Stimulated activated CD4-positive, alpha-beta T cell treated with anti-CD3 and anti-CD28 coated beads, Interleukin-15, amount 100 ng/mL, for 48 hours (primary cell): ENCODE measurements at places on chromosomes 7 and 10.

- DNase-seq = no peak
Observed at GRCh38 chr7:154912871-154913637, 89.9 kb downstream of the PAXIP1 start.

DNA sequence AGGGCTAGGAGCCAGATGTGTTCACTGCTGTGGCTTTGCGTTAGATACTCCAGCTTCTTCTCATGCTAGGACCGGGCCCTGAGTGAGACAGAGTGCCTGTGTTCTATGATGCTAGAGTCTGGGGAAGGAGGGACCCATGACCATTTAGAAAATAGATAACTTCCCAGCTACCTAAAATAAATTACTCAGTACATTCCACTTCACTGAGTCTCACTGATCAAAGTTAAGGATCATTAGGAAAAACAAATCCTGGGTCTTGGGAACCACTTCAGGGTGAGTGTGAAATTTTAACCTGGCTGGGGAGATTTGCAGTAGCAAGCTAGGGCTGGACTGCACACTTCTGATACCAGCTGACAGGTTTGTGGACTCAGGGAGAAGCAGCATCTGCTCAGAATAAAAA is 138.1 kb downstream of the EMX2 start:
- no peak for DNase-seq

- DNase-seq = no peak
Observed at GRCh38 chr10:69456880-69457693, 5.8 kb downstream of the TSPAN15 start.

DNA sequence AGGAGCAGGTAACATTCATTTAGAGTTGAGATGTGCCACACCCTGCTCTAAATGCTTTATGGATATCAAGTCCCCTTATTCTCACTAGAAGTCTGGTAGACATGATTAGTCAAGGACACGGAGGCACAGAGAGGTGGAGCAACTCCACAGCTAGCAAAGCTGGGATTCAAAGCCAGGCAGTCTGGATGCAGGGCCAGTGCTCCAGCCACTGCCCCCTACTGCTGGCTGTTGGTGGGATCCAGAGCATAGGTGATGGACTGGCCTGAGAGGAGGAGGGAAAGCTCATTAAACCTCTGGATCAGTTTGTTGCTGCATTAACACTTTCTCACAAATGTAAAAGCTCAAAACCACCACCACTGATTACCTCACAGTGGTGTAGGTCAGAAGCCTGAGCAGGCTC is 22.6 kb upstream of the KBTBD2 start:
- DNase-seq = no peak

DNA sequence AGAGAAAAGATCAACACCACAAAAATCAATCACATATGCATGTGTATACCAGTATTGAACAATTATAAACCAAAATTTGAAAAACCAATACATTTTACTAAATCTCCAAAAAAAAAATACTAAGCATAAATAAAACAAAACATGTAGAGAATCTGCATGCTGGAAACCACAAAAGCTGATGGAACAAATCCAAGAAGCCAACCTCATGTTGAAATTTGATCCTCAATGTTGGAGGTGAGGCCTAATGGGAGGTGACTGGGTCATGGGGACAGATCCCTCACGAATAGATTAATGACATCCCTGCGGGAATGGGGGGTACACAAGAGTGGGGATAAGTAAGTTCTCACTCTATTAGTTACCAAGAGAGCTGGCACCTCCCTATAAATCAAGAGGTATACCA is 82.5 kb downstream of the OAT start:
- no peak for DNase-seq
